ENCODE measurements at places on chromosomes 12 and 14.
A peak's percentile ranks its signal among the peaks of the same experiment; 100 is the strongest.

GRCh38 chr14:94237983-94238382, 55.1 kb downstream of the SERPINA10 start:
- DNase-seq = no peak

- no peak for DNase-seq
These were observed 115.0 kb downstream of the AKAP6 start for GRCh38 chr14:32443890-32444661.

DNA sequence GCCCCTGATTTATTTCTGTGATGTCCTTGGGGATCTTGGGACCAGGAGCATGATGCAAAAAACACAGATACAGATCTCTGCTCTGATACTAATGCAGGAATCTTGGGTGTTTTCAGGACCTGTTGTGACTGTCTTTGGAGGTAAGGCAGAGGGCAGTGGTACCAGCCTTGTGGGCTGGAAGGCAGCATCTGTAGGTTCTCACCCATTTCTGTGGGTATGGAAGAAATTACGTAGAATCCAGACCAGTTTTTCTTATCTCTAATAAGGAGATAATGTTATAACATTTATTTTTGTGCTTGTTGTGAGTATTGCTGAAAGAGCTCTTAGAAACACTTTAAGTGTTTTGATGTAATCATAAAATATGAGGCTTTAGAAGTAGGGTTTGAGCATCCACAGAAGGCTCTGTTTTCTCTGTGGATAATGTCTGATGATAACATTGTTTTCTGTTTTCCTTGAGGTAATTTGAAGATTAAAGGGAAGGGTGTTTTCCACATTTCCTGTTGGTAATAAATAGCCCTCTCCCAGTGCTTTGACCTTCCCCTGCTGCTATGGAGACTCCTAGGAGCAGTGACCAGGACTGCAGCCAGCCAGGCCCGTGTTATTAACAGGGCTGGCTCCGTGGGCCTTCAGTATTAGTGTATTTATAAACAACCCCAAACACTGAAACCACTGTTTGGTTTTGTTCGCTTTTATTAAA, 9.4 kb upstream of the DCP1B start:
- peak; percentile 62 for DNase-seq

- no peak for DNase-seq
These were observed 15.4 kb upstream of the PAWR start for GRCh38 chr12:79706156-79706555.

DNA sequence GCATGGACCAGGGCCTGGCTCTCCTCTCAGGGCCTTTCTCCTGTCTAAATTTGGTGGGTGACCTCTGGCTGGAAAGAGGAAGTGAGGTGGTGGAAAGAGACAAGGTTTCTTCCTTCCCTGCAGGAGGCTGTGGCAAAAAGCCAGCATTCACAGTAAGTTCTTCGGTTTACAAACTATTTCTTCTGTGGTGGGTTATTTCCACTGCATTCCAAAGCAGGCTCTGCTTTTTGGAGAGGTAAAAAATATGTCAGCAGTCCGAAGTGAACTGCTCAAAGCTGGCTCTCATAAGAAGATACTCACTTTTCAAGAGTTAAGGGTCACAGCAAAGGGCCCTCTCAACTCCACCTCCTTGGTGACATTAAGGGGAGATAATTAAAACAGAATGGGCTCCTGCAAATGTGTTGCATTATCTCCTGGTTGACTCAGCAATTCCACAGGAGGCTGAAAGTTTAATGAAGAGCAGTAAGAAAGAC, 48.9 kb upstream of the POC1B start:
- DNase-seq = no peak

DNA sequence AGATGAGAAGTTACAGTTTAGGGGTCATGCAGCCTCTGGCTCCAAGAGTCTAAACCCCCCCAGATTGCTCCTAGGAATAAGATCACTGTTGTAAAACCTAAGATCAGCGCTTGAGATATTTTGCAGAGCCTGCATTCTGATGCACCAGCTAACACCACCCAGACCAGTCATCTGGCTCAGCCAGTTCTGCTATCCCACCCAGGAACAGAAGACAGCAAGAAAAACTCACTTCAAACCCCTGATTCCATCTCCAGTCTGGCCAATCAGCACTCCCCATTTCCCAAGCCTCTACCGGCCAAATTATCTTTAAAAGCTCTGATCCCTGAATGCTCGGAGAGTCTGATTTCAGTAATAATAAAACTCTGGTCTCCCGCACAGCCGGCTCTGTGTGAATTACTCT, 158.6 kb downstream of the ZNF664 start:
- no peak for DNase-seq

DNA sequence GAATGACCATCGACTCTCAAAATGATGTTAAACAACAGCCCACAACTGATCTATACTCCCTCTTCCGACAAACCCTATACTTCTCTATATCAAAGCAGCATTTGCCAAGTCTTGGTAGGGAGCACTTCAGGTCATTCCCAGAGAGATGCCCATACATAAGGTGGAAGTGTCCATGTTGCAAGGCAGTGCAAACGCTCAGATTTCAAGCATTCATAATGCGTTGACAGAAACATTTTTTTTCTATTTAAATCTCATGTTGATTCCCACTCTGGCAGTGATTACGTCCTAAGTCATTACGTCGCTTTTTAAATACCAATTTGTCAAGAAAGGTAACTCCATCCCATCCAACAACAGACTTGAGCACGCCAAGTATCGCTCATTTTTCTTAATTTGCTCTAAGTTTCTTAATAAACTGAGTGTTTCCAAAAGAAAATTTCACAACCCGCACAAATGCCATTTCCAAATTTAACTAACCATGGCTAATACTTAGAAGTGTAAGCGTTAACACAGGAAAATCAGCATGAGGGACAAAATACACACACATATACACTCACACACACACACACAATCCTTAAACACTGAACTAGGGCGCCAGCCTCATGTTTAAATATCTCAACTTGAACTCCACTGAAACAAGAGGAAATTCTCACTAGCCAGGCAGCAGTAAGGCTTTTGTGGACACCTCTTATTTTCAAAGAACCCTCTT, 1.1 kb downstream of the GXYLT1 start:
- peak; percentile 82 for DNase-seq

All from NCI-H1417 (cell line).